Activated naive CD8-positive, alpha-beta T cell treated with anti-CD3 and anti-CD28 coated beads for 36 hours (primary cell): ENCODE measurements at places on chromosomes 11 and 22.

GRCh38 chr22:46079093-46079860 lies 71.0 kb upstream of the PPARA start:
- no peak overlapping the region for H3K4me3 ChIP-seq
- DNase-seq: no peak

- no peak overlapping the region for H3K27ac ChIP-seq
- H3K4me1 ChIP-seq: peaks cover 12% of the 10 kb centered on the region
- H3K36me3 ChIP-seq: peaks cover 13% of the 10 kb centered on the region
- no peaks in the 10 kb centered on the region for H3K27me3 ChIP-seq
- H3K4me3 ChIP-seq: no peak overlapping the region
- DNase-seq: no peak
Measured at GRCh38 chr11:996681-997080, 39.8 kb downstream of the MUC6 start.

- peaks cover 6% of the 10 kb centered on the region for H3K4me1 ChIP-seq
- H3K36me3 ChIP-seq: no peaks in the 10 kb centered on the region
- no peaks in the 10 kb centered on the region for H3K27me3 ChIP-seq
- no peak overlapping the region for H3K4me3 ChIP-seq
- peak; percentile 78 for DNase-seq
Measured at GRCh38 chr11:67382276-67383136, 9.1 kb upstream of the CLCF1 start.

- no peaks in the 10 kb centered on the region for H3K36me3 ChIP-seq
- H3K4me1 ChIP-seq: no peaks in the 10 kb centered on the region
- DNase-seq: no peak
- no peak overlapping the region for H3K27ac ChIP-seq
- H3K4me3 ChIP-seq: no peak overlapping the region
Measured at GRCh38 chr11:79973721-79974617, 533.1 kb upstream of the TENM4 start.

DNA sequence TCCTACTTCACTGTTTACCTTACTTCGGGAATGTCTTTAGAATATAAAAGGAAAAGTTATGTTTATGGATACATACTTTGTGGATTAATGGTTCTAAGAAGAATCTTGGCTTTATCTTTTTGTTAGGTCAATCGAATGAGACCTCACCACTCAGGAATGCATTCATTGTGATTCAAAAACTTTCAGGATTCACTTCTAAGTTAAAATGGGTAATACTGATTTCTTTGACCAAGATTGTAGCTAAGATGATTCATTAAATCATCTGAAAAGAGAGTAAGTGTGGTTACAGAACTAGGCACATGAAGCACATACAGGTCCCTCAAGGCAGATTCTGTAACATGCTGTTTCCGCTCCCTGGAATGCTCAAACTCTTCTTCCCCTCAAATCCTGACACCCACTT lies 716.4 kb downstream of the KCNA4 start:
- no peak overlapping the region for H3K4me3 ChIP-seq
- H3K4me1 ChIP-seq: no peaks in the 10 kb centered on the region
- no peaks in the 10 kb centered on the region for H3K36me3 ChIP-seq
- DNase-seq: no peak
